ENCODE measurements at places on chromosomes 1 and 21.

DNA sequence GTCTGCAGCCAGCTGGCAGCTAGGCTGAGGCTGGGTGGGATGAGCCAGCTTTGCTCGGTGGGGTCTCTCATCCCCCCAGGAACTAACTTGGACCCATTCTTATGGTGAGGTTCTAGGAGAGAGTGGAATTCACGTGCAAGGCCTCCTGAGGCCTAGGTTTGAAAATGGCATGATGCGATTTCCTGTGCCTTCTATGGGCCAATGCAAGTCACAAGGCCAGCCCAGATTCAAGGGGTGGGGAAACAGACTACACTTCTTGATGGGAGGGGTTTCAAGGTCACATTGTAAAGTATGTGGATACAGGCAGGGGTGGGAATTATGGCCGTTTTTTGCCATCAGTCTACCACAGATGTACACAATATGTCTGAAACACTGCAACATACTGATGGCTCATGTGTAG lies 48.3 kb downstream of the HTR6 start:
- peak; percentile 15 for DNase-seq

DNA sequence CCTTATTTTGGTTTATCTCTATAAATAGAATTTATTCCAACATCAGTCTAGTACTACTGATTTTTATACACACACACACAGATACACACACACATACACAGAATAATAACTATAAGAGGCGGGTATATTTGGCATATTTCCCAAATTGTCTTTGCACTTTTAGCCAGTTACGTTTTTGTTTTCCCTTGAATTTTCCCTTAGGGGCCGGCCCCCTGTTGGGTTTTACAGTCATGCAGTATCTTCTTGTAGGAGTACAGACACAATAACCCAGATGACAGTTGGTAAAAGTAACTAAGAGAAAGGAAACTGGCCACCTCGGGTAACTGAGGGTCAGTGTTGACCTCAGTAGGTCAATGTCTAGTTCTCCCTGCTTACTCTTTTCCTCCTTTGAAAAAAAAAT lies 50.9 kb downstream of the DISP1 start:
- DNase-seq: no peak

DNA sequence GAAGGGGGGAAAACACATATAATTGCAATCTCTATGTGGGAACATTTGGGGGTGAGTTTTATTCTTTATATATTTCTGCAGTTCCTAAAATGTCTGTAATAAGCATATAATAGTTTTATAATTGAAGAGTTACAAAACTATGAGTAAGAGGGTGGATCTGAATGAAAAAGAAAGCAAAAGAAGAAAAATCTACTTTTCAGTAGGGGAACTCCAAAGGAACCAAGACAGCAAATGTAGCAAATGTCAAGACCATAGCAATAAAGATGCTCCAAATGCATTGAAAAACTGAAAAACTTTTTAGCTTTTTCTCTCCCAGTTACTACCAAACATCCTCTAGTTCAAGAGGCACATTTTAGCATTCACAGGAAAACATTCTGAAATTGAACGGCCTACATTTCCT lies 434.8 kb downstream of the LMO4 start:
- no peak for DNase-seq

GRCh38 chr1:232149287-232150201 lies 480.4 kb downstream of the SIPA1L2 start:
- no peak for DNase-seq

- DNase-seq: no peak
Measured at GRCh38 chr1:77762072-77762476, 2.4 kb upstream of the USP33 start.

- DNase-seq: no peak
Measured at GRCh38 chr1:61254634-61255357, 172.4 kb downstream of the NFIA start.
